GM19239 (cell line): ENCODE measurements at places on chromosomes 2 and 18.

GRCh38 chr2:203586696-203587095, 51.6 kb upstream of the RAPH1 start:
- no peak for DNase-seq

DNA sequence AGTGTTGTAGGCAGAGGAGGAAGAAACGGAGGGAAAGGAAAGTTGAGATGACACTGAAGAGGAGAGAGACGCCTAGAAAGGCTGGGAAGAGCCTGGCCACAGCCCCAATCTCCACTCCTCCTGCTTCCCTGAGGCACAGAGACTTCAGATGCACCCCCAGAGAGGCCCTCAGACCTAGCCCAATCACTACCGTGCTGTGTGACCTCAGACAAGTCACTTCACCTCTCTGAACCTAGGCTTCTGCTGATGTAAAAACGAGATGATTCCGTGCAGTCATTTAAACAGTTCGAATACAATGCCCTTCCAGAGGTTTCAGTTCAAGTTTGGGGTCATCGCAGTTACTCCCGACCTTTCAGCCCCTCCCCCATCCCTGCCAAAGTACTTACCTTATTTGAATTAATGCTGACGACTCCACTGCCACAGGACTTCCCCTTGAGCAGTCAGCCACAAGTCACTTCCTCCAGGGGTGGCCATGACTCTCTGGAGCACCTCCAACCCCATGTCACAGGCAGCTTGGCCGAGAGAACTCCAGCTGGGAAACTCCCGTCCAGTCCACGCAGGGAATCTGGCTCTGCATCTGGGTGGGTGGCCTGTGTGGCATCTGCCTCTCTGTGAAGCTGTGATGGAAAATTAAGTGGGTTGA, 105.2 kb upstream of the ID2 start:
- no peak for DNase-seq

DNA sequence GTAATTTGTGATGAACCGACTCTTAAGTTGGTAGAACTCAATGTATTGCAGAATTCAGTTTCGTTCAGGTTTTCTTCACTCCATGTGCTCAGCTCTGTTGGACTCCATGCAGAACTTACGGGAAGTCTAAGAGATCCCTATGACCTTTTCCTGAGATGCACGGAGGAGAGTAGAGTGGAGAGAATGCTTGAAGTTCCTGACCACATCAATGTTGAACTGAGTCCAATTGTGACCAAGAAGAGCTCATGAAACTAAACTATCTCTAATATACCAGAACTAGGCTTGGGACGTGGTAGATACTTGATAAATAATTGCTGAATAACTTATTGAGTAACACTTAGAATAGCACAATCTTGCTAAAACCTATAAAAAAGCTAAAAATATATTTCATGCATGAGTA, 47.2 kb downstream of the TMEM178A start:
- DNase-seq, result no peak

DNA sequence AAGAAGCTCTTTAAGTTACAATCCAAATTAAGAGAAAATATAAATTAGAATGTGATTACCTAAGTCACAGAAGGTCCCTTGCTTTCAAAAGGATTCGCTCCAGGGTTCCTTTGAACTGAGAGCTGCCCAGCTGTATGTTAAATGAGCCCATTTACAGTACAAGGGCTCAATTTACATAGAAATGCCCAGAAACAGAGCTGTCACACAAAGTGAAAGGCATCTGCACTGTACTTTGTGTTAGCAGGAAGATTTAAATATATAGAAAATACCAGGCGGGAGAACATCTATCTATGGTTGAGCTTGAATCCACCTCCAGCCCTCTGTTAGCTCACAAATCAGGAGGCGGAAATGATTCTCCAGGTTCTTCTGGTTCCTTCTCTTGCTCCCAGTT, 272.9 kb downstream of the PAX3 start:
- DNase-seq, result no peak

DNA sequence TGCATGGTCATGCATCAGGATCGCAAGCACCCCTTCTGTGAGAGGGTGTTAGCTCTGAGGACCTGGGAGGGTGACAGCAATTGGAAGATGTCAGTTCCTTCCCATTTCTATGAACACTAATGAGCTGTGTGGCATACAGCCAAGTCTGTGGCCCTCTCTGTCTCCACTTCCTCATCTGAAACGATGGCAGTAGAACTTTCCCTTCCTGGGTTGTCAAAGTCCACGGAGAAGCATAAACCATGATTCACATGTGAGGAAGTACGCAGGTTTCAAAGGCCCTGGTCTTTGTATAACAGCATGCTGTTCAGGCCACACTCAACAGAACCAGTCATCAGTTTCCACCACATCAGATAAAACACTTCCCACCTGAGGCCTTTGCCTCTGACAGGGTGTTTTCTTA, 167.4 kb upstream of the RAB6C start:
- DNase-seq, result no peak

DNA sequence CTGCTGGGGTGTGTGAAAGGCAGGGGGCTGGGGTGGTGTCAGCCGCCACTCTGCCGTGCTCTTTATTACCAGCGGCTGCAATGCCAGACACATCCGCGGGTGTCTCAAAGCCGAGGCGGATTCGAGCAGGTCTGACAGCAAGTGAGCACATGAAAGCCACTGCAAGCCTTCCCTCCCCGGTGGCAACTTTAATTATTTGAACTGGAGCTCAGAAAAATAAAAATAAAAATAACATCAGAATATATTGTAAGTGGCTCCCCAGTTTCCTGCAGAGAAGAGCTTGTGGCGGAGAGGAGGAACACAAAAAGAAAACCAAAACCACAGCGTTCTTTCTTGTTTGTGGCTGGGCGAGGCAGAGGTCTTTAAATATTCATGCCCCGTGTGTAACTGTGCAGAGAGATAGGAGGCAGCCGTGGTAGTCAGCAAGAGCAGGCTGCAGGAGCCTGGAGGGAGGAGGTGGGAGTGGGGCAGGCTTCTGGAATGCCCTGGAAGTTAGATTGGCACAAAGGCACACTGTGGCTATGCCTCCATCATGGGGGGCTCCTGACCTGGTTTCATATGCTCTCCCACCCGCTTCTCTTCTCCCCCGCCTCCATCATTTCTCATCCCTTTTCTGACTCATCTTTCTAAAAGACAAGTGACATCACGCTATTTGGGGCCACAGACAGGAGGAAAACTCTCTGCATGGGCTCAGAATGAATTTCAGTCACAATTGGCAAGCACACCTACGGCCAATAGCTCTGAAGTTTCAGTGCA, 199.8 kb downstream of the CLIP4 start:
- peak; percentile 40 for DNase-seq

DNA sequence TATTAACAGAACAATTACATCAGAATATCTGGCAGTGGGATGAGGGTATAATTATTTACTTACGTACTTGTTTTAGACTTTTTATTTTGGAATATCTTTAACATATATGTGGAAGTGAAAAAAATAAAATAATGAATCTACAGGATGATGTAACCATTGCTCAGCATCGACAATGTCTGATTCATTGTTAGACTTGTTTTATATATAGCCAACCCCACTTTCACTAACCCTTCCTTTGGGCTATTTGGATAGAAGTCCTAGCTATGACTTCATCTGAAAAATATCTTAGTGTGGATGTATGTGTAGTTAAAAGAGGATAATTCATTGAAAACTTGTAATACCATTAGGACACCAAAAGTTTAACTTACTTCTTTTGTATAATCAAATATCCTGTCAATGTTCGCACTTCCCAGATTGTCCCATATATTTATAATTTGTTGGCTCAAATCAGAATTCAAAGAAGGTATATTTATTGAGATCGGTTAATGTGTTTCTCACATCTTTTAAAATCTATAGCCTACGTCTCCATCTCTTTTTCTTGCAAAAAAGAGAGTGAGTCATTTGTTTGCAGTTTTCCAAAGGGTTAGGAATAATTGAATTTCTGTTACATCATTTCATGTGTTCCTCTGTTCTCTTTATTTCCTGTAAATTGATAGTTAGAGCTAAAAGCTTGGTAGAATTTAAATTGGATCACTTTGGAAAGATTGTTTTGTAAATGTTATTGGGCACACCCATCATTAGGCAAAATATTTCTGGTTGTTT, 506.1 kb upstream of the FAM98A start:
- no peak for DNase-seq

DNA sequence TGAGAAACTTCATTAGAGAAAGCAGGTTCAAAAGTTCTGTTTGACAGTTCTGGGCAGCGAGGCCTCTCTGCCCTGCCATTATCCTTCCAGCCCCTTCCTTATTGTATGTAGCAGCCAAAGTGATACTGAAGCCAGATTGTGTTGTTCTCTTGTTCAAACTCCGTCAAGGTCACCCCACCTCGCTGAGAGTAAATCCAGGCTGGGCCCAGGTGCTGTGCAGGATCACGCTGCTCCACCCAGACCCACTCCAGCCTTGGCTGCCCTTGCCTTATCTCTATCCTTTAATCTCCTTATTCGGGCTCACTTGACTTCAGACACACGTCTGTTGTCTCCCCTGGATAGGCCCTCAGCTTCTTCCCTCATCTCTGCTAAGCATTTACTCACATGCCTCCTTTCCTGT, 196.1 kb downstream of the CPS1 start:
- DNase-seq, result no peak

DNA sequence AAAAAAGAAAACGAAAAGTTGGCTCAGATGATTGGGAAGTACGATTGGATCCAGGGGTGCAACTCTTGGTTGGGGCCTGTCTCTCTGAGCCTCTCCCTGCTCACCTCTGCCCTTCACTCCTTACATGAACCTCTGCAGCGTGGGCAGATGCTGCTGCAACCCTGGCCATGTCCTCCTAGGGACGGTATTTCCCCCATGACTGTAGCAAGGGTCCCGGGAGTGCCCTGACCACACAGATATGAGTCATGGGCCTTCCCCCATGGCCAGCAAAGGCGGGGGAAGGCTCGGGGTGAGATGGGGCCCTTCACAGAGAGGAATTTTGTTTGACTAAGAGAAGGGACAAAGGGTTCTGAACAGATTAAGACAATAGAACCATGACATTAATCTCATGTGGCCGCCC, 129.0 kb downstream of the NCK2 start:
- peak; percentile 64 for DNase-seq

- DNase-seq, result no peak
These were observed 2.4 kb downstream of the CCBE1 start for GRCh38 chr18:59694824-59695223.

DNA sequence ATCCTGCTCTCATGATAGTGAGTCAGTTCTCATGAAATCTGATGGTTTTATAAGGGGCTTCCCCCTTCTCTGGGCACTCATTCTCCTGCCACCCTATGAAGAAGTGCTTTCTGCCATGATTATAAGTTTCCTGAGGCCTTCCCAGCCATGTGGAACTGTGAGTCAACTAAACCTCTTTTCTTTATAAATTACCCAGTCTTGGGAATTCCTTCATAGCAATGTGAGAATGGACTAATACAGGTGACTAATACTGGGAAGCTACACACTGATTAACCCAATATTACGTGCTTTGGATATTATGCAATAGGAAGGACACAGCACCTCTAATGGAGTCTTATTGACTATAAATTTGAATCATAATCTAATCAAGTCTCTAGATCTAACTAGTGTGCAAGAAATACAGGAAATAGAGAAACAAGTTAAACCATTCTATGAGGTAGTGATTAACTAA, 107.2 kb upstream of the ETAA1 start:
- no peak for DNase-seq

DNA sequence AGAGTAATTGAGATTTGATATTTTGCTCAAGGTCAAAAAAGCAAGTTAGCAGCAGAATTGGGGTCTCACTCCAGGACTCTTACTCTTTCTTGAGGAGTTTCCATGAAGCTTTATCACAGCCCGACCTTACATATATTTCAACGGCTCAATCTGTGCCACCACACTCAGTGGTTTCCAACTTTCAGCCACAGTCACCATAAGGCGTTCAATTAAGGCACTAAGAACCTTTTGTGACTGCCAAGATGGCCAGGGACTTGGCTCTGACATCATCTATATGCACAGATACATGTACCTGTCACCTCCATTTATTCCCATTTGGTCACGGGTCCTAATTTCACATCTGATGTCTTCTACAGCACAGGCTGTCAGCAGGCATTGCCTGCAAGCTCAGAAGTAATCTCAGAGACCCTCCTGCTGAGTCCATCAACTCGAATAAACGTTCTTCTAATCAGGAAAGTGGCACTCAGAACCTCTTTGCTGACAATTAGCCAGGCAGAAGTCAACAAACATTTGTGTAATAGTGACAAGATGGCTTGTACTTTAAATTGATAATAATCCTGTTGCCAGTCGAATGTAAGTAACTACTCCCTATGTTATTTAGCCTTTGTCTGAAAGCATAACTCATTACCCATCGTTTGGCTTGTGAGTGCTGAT, 16.1 kb downstream of the DYTN start:
- no peak for DNase-seq

DNA sequence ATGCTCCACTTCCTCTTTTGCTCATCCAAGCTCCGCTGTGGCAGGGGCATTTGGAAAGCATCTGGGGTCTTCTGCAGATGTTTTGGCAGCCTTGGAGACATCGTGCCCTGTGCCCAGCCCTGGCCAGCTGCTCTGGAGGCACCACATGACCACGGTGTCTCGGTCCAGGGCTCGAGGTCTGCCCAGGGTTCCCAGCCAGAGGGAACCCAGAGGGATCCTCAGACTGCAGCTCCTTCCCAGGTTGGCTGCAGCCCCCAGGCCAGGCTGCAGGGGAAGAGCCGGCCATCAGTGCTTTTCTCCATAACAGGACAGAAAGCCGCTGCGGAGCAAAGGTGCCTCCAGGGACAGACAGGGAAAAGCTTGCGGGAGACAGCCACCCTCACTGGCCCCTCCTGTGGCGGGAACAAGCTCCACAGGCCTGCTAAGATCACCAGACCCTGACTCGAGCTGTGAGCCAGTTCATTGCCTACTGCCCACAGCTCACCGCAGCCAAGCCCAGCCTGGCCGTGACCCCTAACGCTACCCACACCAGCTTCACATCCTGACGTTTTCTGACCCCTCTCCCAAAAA, 74.7 kb downstream of the SMAD7 start:
- no peak for DNase-seq

DNA sequence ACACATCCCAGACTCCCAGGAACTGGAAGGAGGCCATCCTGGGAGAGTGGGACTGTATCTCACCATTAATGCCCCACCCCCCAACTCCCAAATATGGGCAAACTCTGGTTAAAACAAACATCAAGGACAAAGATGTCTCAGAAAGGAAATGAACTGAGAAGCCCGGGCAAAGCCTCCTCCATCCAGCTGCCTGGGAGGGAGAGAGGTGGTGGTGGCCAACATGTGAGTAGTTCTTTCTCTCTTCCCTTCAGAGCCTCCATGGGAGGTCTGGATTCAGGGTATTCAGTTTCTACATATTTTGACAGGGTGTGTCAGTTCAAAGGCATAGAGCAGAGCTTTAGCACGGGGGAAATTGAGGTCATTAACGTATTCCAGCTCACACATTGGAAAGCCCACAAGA, 57.5 kb downstream of the CXCR4 start:
- DNase-seq, result no peak

DNA sequence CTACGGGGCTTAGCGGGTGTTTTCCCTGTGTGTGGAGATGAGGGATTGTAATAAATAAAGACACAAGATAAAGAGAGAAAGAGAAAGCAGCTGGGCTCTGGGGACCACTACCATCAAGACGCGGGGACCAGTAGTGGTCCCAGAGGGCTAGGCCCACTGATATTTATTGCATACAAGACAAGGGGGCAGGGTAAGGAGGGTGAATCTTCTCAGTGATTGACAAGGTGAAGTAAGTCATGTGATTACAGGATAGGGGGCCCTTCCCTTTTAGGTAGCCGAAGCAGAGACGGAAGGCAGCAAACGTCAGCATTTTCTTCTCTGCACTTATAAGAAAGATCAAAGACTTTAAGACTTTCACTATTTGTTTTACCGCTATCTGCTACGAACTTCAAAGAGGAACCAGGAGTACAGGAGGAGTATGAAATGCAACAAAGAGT, 4.5 kb upstream of the GAL3ST2 start:
- peak; percentile 1 for DNase-seq

GRCh38 chr2:221429741-221430491, 142.2 kb downstream of the EPHA4 start:
- DNase-seq, result no peak
